ENCODE measurements at places on chromosomes 1 and 21. TPM values are rescaled to one million over a fixed set of nuclear protein-coding genes. Genes with fewer than 3 reads are reported as not detected.

Gene NUDT17
- 6.8 TPM for total RNA-seq

Gene CRYBG2
- not detected for total RNA-seq

Gene MLLT11
- 9.1 TPM for total RNA-seq

Gene CASZ1
- under 0.01 TPM for total RNA-seq

Gene HMGCL
- 30.3 TPM for total RNA-seq

DNA sequence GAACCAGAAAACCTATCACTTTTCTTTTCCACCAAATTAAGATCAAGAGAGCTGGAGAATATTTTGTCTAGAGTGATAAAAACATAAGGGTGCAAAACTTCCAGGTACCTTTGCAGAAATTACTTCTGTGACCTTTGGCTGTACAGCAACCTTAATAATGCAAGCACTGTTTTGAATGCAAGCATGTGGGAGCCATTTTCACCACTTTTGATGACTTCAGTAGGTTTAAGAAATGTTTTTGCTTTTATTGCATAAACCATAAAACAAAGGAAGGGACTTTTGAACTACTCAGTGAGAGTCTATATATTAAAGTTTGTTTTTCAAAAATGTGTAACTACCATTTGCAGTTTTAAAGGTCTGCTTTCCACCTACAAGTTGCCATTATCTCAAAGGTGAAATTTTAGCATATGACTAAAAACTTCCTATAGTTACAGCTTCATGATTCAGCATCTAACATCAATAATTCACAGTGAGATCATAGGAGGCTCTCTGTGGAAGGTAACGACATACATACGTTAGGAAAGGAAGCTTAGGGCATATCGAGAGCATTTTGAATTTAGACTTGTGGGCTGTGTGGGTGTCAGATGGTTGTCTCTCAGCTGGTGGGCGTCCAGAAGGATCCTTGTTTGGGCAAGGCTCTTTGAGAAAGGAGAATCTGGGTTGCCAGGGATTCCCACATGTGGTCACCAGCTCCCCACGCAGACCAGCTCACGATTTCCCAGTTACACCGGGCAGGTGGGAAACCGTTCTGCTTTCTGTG is 1.1 kb upstream of the GADD45A start:
- DNase-seq: peak; percentile 38

- DNase-seq: no peak
These were observed 20.7 kb upstream of the ATP1A1 start for GRCh38 chr1:116352349-116352813.

Gene LCE1B
- total RNA-seq: not detected

DNA sequence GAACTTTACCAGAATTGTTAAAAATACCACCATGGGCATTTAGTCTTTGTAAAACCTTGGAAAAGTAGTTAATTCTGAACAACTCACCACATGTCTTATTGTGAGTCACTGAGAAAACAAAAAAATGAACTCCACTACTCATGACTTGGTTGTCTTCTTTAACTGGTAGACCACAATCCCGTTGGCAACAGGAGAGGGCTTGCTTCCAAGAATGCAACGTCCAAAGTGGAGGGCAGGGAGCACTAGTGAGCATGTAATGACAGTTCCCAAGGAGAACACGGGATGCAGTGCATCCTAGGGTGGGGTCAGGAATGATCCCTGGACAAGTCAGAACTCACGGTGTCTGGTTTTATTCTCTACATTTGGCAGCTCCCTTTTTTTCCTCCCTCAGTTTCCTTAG is 15.2 kb upstream of the HMCN1 start:
- DNase-seq: peak; percentile 20

- DNase-seq: no peak
These were observed 45.2 kb downstream of the C8B start for GRCh38 chr1:56920591-56921001.

Gene KCNE2
- total RNA-seq: not detected

Data from fibroblast of villous mesenchyme (primary cell).